ENCODE measurements at places on chromosomes 12 and 14.

- DNase-seq, result no peak
Observed at GRCh38 chr12:125189502-125189901, 124.3 kb downstream of the AACS start.

DNA sequence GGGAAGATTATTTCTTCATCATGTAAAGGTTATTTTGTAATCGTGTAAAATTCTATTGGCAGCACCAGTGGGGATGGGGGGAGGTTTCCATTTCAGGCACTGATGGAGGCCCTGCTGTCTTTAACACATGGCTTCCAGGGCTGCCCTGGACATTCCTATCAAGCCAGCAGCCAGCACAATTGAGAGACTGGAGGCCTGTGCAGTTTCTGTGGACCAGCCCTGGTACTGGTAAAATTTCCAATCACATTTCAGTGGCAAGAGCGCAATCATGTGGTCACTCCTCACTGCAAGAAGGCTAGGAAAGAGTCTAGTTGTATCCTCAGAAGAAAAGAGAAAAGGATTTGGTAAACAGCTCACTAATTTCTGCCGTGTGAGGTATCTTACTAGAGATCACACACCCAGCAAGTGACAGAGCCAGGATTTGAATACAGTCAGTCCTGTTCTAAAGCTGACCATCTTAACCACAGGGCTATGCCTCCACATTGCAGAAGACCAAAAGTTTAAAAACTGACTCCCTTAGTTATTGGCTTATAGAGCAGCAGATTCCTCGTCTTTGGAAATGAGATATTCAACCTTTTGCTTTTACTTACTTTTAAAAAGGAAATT lies 179.4 kb upstream of the ARHGAP5 start:
- DNase-seq, result no peak

- peak; percentile 5 for DNase-seq
Observed at GRCh38 chr14:25132732-25133422, 82.9 kb upstream of the STXBP6 start.

DNA sequence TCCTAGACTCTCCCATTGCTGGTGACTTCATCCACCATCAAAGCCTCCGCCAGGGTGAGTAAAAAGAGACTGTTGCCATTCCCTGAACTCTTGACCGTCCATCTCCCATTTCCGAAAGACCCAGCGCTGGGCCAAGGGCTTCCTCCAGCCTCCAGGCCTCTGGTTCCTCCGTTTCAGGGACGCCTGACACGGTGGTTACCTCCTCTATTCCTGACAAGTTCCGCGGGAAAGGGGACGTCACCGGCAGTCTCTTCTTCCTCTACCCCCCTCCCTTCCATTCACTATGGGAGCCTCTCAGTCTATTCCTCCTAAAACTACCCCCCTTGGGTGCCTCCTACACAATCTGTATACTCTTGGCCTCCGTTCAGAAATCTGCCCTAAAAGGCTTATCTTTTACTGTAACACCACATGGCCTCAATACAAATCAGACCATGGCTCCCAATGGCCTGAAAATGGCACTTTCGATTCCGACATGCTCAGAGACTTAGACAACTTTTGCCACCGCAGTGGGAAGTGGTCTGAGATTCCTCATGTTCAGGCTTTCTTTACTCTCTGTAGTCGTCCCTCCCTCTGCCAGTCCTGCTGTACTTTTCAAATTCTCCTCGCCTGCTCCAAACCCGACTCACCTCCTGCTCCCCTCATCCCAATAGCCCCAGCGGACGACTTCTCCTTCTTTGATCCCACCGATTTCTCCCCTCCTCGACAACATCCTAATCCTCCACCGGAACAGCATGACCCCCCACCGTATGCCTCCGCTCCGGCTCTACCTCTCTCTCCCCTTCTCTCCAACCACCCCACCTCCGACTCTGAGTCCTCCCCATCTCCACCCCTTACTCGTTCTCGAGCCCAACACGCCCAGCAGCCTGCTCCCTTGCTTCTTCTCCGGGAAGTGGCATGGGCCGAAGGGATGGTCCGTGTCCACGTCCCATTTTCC lies 70.4 kb downstream of the MOK start:
- no peak for DNase-seq

GRCh38 chr12:112518365-112518735 lies 99.6 kb downstream of the PTPN11 start:
- no peak for DNase-seq

DNA sequence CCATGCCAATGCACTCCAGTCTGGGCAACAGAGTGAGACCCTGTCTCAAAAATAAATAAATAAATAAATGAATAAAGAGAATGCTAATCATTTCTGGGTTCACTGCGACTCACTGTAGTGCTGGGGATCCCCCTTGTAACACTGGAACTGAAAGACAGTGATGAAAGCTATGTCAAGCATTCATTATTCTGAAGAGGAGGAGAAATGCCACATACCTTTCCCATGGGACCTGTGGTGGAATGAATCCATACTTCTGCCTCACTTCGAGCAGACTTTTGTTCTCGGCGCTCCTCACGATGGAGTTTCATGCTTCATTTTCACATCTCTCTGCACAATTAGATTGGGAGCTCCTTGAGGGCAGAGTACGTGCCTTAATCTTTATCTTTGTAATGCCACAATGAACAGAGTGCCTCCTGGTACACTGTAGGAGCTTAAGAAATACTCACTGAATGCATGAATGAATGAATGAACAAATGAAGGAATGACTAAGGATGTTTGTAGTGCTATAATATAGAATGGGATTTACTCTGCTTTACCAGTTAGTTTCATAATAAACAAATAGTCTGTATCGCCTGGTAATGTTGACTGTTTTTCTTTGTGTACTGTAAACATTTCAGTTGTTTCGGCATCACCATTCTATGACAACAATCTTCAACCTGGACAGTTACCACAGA lies 45.8 kb downstream of the DRAM1 start:
- DNase-seq, result no peak

DNA sequence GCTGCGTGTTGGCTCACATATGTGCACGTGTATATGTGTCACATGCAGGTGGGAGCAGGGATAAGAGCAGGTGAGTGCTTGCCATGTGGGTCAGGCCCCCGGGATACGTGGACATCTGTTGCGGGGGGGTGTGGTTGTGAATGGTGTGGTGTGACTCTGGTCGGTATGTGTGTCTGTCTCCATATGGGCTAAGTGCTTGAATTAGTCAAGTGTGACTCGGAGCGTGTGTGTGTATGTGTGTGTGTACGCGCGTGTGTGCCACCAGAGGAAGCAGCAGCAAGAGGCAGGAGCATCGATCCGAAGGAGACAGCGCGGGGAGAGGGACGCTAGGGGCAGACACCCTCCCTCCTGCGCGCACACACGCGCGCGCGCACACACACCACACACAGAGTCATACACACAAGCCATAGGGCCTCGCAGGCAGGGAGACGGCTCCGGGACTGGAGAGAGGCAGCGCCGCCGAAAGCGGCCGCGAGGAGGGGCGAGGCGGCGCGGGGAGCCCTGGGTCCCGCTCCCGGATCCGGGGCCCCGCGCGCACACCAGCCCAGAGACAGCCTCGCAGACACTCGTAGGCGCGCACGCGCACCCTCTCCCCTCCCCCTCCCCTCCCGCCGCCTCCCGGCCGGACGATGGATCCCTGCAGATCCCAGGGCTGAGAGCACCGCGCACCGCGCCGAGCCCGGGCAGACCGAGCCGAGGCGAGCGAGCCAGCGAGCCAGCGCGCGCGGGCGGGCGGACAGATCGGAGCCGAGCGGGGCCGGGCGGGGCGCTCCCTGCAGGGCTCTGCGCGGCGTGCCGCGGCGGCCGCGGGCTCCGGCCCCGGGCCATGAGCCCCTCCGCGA lies at the start of gene ASIC1:
TSS of gene ASIC1 (plus strand) at position 597 of the 842 bp plus-strand sequence. CDS start 1,171 bp downstream, outside the sequence.
- DNase-seq, result peak; percentile 12

DNA sequence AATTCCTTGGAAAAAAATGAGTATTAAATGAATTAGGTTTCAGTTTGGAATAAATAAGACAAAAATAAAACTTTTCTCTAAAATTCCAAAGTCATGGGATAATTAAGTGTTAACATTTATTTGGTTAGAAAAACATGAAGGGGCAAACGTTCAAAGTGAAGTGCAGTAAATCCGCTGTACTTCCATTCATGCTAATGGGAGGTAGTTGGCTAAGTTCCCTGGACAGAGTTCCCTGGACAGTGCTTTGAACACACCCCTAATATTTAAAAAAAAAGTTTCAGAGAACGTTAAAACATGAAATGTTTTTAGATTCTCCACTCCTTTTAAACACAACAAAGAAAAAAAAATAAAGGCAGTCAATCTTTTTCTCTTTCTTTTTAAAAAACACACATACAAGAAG lies 16.3 kb downstream of the ALX1 start:
- DNase-seq, result no peak

- no peak for DNase-seq
Observed at GRCh38 chr12:94225506-94225905, 77.1 kb downstream of the PLXNC1 start.

DNA sequence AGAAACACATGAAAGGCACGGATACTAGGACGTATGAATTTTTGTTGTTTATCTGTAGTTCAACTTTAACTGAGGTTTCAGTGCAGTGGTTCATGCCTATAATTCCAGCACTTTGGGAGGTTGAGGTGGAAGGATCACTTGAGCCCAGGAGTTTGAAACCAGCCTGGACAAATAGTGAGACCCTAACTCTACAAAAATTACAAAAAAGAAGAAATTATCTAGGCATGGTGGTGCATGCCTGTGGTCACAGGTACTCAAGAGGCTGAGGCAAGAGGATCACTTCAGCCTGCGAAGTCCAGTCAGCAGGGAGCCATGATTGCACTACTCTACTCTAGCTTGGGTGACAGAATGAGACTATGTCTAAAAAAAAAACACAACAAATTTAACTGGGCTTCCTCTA lies 8.0 kb downstream of the KRT6B start:
- DNase-seq, result no peak

GRCh38 chr14:100825713-100826331 lies at the start of gene MEG3:
Gene MEG3, plus strand, starts transcription at chr14:100826118.
- DNase-seq, result no peak

DNA sequence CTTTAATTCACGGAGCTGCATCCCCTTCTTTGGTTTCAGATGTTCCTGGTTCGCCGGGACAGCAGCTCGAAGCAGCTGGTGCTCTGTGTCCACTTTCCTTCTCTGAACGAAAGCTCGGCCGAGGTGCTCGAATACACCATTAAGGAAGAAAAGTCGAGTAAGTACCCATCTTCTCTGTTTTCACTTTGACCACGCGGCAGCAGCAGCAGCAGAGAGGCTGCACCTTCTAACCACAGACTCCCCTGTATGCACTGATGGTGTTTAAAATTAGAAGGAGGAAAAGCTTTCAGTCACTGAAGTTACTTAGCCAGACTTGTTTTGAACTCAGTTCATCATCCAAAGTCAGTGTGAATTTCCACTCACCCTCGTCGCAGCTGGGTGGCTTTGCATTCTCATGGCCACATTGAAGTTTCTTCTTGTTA lies 63.8 kb downstream of the RIN3 start:
- no peak for DNase-seq

DNA sequence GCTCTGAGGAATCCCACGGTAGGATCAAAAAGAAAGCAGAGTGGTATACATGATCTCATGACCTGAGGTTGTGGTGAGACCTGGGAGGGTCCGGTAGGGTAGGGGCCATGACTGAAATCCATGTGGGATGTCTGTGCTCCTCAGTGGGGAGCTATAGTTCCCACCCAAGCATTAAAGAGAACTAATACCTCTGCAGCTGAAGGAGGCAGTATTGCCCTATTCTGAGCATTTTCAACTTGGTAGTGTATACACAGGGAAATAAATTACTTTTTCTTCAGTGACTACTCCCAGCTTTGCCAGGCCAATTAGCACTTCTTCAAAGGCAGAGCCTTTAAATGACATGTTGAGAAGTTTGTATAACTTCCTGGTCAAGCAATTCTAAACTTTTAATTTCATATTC lies 613.8 kb downstream of the KCNH5 start:
- no peak for DNase-seq

DNA sequence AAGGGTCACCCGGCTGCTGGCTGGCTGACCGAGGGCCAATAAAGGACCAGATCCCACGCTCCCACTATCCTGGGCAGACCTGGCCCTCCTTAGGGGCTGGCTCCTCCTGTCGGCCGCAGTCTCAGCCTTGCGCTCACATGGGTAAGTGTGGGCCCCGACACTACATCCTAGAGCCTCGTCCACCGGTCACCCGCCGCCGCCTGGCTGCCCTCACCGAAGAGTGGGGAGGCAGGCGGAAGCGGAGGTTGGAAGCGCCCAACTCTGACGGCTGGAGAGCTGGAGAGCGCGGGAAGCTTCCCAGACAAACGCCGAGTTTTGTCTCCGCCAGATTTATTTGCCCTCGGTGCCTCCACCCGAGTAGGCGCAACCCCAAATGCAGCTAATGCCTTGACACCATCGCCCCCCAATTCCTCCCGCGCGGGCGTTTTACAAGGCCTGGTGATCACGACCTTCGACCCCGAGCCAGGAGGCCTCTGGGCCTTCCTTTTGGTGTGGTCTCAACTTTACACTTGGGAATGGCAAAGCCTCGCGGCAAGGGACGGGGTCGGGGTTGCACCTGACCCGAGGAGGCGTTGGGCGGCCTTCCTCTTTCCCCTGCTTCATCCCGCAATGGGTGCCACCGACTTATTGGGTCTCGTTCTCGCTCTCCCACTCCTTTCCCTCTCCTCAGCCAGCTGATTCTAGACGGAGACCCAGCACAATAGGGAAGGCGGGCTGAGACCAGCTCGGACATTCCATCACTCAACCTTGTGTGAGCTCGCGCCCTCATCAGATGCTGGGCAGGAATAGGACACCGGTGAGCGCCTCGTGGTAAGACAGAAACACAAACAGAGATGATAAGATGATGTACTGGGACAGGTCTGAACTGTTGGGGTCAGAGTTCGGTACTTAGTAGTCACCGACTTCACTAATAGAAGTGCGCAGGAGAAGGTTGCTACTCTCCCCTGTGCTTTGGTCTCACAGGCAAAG lies 78.3 kb upstream of the ANO4 start:
- DNase-seq, result no peak

DNA sequence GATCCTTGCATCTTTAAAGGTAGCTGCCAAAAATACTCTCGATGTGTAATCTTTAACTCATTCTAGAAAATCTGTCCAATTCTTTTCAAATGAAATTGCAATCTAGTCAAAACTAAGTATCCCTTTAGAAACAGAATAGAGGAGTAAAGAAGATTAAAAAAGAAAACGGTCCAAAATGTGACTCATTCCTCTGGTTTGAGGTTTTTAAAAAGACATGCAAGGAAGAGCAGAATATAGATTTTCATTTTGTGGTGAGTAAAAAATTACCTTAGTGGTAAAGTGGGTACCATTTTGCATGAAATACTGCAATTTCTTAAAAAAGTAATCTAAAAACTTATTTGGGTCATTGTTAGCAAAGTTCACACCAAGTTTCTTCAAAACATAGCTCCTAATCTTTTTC lies 108.4 kb downstream of the BRMS1L start:
- DNase-seq, result no peak

DNA sequence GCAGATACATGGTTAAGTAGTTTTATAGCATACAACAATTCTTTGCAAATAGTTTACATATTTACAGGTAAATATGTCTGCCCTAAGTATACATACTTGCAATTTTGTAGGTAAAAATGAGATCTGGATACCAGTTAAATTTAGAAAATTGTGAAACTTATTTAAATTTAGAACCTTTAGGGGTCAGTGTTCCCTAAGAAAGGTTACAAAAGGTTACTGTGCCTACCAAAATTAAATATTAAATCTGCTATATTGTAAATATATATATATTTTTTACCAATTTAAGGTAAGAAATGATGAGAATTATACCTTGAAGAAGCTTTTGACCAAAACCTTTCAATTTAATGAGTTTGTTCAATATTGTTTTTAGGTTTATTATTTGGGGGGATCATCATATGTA lies 54.0 kb downstream of the MIPOL1 start:
- DNase-seq, result no peak

- no peak for DNase-seq
Observed at GRCh38 chr14:104518659-104519350, 60.8 kb upstream of the C14orf180 start.

Data from effector memory CD4-positive, alpha-beta T cell (primary cell).